Right cardiac atrium (tissue), 5 donors: ENCODE measurements at places on chromosomes 4 and X. TPM values are rescaled to one million over a fixed set of nuclear protein-coding genes. Genes with fewer than 3 reads are reported as not detected.

MBTPS2 gene
- 12.4 TPM for total RNA-seq

DNA sequence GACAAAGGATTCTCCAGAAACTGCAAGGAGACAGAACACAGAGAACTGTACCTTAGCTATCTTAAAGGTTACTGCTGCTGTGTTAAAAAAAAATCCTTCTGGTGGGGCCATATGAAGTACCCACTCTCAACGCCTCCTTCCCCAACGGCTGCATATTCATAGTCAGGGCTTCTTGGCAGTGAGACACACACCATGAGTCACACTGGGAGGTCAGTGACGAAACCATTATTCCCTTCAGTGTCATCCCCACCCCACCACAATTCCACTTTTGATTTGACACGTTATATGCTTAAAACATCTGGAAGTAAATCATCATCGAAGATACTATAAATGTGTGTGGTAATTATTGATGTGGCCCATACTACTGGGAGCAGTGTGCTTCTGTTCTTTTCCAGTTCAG is 271.5 kb downstream of the LDB2 start:
- peak; percentile 39 for DNase-seq

KLHL4 gene
- total RNA-seq = 2.2 TPM

SAT1 gene
- 486 TPM for total RNA-seq

DNA sequence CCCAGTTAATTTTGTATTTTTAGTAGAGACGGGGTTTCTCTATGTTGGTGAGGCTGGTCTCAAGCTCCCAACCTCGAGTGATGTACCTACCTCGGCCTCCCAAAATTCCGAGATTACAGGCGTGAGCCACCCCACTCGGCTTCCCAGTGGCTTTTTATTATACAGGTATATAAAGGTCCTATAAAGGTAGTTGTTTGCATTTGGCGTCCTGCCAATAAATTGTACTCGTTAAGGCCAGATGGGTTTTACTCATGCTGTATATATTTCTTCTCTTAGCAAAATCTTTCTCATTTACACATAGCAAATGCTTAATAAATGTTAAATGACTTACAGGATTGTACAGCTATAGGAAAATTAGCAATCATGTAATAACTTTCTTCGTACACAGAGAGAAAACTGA is 6.9 kb downstream of the SHROOM3 start:
- no peak for DNase-seq

DNA sequence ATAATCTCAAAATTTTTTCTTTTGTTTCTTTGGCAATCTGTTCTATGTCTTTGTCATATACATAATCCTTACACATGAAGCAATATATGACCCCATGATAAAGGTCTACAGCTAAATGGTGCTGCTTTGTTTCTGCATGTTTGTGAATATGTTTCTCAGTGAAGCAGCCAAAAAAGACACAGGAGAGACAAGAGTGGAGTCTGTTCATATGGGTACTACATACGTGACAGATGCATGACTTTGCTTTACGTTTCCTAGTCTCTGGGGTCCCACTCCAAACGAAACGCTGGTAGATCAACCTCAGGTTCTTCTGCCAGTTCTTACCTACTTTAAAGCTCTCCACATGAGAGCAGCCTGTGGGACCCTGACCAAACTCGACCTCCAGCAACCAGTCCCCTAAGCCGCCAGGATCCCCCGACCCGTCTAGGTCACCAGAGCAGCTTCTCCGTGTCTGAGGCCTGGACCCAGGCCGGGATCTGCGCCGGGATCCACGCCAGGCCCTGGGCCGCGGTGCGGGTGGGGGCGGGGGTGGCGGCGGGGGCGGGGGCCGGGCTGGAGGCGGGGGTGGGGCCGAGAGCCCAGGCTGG is 1.5 kb downstream of the USP51 start:
- DNase-seq = no peak

DNA sequence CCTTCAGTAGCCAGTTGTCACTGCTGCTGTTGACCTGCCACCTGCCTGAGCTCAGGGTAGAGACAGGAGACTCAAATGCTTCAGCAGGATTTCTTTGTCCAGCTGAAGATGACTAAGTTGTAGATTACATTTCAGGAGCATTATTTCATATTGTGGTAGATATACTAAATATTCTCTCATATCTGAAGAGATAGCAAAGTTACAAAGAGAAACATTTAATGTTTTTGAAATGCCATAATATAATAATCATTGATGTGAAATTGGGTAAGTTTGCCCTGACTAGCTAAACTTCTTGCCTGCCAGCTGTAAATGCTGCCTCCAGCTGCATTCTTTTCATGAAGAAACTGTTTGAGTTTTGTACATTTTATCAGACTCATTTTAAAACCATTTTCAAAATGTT is 247.6 kb upstream of the CNKSR2 start:
- no peak for DNase-seq
